ENCODE measurements at places on chromosomes 3 and 15. TPM values are rescaled to one million over a fixed set of nuclear protein-coding genes. Genes with fewer than 3 reads are reported as not detected.

DNA sequence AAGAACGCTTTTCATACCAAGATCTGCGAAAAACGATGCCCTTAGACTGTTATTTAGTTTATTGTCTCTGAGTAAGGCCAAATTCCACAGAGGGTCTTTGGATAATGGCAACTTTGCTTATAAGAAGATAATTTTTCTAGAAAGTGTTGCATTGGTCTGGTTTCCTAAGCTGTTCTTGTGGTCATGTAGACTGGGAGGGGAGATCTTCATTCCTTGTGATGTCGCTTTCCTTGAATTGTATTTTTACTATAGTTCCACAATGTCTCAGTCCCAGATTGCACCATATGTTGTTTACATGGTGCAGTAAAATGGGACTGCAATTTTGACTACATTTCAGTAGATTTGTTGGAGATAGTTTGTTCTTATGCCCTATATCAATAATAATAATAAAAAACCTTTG is 28.8 kb upstream of the ST3GAL6 start:
- no peak for DNase-seq

DNA sequence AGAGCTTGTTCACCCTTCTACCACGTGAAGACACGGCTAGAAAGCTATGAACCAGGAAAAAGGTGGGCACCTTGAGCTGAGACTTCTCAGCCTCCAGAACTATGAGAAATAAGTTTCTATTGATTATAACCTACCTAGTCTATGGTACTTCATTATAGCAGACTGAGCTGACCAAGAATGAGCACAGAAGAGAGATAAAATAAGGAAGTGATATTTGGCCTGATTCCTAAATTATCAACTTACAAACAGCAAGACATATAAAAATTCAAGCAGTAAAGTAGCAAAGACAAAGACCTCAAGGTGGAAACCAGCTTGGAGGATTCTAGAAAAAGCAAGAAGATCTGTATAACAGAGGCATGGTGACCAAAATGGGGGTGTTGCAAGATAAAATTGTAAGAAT is 63.9 kb upstream of the OSTN start:
- no peak for DNase-seq

DGKG gene
- total RNA-seq = 0.27 TPM

DNA sequence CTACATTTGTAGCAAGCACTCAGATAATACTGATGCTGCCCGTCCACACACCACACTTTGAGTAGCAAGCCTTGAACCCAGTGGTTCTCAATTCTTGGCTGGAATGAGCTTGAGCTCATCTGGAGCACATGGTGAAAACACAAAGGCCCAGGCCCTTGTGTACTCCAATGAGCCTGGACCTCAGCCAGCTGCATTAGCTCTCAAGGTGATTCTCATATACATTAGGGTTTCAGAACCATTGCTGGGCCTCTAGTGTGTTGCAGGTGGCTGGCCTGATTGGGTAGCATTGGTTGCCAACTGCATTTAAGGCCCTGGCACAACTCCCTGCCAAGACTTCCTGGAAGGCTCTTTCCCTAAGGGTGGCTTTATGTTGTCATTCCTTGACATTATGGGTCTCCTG is 23.4 kb upstream of the ZFAND6 start:
- DNase-seq = no peak

DNA sequence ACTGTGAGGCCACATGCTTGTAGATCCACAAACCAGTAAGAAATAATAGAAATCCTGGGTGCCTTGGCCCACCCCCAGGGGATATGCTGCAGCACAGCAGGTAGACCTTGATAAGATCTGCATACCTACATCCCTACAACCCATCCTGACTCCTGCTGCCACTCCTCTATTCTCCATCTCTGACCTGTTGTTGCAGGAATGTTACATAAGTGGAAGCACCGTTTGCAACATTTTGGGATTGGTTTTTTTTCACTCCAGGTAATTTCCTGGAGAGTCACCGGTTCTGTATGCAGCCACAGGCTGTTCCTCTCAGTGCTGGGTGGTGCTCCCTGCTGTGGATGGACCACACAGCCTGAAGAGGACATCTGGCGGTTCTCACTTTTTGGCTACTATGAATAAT is 16.1 kb upstream of the CSPG5 start:
- DNase-seq = no peak

Measured in fibroblast of the aortic adventitia (primary cell).